ENCODE measurements at places on chromosomes 5 and 9.

DNA sequence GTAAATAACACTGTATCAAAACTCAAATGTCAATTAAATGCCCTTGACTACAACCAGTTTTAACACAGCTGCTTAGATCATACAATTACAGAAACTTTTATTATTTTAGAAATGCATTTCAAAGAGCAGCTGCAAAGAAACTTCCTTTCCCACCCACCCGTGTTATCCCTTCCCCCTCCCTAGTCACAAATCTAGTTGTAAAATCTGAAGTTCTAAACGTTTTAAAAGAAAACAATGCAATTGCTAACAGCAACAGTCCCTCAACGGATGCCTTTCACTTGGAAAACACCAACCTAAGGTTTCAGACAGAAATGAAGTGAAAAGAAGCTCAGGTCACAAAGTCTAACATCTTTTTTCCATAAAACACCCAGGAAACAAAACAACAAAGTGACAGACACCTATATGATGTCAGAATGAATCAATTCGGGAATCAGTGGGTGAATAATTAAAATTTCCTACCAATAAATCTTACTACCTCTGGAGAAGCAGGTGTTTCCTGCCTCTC is 100.3 kb downstream of the FBXW11 start:
- DNase-seq, result no peak

DNA sequence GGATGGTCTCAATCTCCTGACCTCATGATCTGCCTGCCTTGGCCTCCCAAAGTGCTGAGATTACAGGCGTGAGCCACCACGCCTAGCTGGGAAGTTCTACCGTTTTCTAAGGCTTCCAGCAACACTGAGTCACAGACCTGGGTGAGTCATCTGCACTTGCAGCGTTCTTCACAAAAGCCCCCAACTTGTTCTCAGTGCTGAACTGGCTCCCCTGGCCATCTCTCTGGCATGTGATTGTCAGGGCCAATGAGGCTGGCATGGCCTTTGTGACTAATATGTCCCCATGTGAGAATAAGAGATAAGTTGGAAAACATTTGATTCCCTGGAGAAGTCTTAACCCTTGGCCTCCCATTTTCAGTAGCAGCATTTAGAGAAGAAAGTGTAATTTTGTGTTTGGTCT is 124.4 kb downstream of the WDR41 start:
- no peak for DNase-seq

GRCh38 chr5:132758451-132758850 is 11.2 kb downstream of the CCNI2 start:
- DNase-seq, result no peak

GRCh38 chr9:123211081-123211480 is 57.3 kb downstream of the STRBP start:
- DNase-seq, result no peak

- no peak for DNase-seq
Observed at GRCh38 chr9:98532147-98532546, 176.6 kb downstream of the GABBR2 start.

DNA sequence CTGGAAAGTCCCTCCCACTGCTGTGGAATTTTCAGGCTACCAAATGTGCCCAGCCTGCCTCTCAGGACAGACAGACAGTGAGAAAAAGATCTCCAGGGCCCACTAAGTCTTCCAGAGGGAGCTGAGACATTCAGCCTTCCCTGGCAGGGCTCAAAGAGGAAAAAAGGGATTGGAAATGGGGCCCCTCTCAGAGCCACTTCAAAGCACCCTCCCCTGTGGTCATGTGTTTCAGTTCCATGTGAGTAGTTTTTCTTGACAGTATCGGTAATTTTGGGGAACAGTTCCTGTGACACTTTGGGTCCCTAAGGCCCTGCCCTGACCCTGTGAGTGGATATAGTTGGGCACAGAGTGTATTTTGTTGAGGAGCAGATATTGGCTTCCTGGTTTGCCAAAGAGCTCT is 25.0 kb downstream of the LARP1 start:
- DNase-seq, result no peak

- DNase-seq, result no peak
Observed at GRCh38 chr9:2630158-2630557, 8.6 kb downstream of the VLDLR start.

DNA sequence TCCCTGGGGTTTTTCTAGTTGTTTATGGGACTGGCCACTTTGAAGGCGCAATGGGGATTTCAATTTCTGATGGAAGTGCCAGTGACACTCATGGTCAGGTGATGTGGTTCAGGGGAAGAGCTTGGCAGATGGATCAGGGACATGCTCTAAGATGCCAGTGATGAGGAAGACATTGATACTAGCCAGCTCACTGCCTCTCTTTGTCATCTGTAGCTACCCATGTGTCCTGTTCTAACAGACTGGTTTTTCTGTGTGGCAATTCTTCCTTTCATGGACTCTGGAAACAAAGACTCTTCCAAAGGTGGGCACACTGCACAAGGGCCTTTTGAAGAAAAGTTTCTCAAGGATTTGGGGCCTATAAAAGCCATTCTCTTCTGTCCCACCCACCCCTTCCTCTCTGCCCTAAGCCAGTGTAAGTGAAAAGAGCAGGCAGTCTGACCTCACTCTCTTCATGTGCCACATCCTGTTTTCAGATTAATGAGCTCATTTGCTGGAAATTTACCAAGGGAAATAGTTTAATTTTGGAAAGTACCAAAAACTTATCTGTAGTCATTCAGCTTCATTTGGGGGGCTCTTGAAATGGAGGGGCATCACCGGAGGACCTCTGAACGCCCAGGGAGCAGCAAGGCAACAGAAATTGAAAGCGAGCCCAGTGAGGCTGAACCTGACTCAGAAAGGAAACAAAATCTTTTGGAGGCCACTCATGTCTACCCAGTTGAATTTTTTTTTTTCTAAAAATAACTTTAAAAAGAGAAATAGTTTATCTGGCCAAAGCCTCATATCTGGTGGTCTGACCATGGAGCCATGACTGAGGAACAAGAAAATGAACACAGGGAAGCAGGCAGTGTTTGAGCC is 4.9 kb upstream of the TRAF1 start:
- peak; percentile 65 for DNase-seq

- DNase-seq, result no peak
Observed at GRCh38 chr5:56145511-56145910, 87.6 kb downstream of the ANKRD55 start.

DNA sequence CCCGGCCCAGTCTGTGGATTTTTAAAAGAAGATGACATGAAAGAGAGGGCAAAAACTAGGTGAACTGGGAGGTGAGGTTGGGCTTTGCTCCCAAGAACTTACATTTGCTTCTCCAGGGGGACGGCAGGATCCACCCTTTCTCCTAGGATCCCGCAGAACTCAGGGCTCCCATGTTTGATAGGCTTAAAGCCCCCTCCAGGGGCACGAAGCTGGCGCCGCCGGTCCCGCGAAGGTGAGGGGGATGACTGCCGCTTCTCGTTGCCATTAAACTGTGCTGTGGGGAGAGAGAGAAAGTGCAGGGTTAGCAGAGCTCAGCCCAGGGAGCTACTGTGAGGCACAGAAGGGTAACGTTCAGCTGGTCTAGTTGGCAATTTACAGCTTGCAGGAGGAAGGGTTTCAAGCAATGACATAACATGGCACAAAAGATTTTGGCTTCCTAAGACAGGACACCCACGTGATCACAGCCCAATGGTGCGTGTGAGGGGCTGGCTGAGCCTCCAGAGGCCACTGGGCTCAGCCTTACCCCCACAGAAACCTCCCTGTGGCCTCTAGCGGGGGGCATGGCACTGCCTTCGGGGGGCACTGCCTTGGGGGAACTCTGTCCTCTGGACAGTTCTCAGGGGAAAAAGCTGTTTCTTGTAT is 52.0 kb upstream of the SLC25A51 start:
- DNase-seq, result no peak

- DNase-seq, result no peak
Observed at GRCh38 chr5:143537056-143537455, 133.6 kb upstream of the NR3C1 start.

DNA sequence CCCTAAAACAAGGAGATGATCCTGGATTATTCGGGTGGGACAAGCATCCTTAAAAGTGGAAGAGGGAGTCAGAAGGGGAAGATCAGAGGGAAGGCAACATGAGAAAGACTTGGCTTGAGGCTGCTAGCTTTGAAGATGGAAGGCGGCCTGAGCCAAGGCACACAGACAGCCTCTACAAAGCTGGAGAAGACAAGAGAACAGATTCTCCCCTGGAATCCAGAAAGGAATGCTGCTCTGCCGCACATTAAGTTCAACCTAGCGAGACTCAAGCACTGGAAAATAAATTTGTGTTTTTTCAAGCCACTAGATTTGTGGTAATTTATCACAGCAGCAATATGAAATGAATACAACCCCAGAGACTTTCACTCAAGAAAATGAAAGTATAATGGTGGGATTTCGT is 17.9 kb downstream of the SLC36A3 start:
- DNase-seq, result no peak

GRCh38 chr9:22373636-22374035 is 73.0 kb upstream of the DMRTA1 start:
- DNase-seq, result no peak

DNA sequence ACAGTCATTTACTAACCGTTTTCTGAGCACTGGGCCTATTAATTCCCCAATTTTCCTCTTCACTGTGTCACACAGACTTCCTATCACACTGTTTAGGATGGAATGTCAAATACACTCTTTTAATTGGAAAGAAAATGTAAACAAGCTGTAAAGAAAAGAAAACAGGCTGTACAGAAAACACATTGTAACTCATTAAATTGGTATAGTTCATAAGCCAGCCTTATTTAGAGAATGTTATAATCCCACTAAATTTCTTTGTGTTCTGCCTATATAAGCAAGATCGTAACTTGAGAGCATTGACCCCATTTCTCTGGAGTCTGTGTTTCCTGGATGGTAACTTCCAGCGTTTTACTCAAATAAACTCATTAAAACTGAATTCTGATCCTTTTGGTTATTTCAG is 46.5 kb downstream of the TARS1 start:
- DNase-seq, result no peak

DNA sequence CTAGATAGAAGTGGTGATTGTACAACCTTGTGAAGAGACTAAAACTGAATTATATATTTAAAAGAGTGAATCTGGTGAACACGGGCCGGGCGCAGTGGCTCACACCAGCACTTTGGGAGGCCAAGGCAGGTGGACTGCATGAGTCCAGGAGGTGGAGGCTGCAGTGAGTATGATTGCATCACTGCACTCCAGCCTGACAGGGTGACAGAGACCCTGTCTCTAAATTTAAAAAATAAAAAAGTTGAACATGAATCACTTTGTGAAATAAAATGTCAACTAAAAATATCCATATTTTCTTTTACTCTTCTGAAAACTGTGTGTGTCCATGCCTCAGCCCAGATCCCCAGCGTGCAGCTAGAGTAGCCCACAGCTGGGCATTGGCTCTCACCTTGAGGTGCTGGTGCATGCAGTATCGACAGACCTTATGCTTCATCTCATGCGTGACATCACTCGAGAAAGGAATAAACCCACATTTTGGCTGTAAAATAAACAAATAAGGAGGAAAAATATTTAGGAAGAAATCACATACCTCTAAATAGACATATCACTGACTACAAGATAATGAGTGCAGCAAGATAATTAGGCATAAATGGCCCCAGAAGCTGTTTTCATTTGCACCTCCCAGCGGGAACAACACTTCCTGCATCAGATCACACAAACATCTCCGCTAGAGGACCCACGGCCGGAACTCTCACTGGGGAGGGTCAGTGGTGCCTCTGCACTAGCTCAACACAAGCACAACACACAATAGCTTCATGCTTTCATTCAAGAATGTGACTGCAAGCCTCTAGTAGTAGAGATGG is 22.1 kb downstream of the IPPK start:
- DNase-seq, result no peak

DNA sequence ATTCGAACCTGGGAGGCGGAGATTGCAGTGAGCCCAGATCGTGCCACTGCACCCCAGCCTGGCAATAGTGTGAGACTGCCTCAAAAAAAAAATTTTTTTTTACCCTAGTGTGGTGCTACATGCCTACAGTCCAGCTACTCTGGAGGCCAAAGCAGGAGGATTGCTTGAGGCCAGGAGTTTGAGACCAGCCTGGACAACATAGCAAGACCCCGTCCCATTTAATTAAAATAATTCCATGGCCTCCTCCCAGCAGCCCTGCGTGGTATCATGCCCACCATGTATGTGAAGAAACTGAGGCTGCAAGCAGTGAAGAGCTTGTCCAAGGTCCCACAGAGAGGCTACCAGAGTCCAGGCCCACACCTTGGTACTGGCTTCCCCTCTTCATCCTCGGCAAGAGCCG is 19.4 kb upstream of the PHYHD1 start:
- no peak for DNase-seq

DNA sequence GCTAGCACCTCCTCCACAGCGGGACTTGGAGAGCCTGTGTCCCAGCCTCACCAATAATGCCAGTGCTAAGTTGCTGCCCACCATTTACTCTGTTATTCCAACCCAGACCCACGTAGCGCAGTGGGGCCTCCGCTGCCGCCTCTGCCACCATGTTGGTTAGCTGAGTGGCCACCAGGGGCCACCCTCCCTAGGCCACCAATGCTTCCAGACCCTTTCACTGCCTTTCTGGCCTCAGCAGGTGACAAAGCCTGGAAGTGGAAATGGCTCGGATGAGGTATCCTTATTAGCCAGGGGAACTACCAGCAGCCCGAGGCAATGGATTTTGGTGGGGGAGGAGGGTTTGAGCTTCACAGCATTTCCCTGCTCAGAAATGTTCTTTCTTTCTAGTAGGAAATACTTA is 110.1 kb downstream of the OSTF1 start:
- no peak for DNase-seq

DNA sequence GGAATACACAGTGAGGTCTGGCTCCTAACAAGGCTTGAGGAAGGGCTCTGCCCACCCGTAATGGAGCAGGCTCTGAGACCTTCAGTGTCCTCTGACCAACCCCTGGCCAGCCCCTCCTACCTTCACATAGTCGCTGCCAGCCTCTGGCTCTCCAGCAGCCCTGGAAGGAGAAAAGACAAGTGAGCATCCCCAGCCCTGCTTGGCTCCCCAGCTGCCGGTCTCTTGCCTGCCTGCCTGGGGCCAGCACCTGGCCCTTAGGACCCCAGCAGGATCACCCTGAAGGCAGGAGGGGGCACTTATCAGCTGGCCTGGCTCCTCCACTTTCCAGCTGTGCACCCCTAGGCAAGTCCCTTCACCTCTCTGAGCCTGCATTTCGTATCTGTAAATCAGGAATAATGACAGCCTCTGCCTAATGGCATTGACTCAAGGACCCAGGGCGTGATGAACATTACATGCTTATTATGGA is 16.9 kb downstream of the SH2D3C start:
- no peak for DNase-seq

DNA sequence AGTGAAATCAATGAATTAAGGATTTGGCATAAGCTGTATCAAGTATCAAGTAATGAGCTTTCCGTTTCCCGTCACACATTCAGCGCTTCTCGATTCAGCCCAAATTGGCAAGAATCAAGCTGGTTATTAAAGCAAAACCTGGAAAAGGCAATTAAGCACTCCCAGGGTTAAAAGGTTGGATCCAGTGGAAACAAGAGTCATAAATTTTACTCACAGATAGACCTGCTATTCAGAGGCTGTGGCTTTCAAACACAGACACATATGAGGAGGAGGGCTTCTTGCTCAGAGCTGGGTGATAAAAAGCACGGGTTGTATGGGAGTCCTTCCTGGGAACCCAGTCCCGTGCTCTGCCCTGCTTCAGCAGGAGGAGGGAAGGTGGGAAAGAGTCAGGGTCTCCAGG is 112.3 kb upstream of the CXCL14 start:
- DNase-seq, result no peak

Measured in stimulated activated CD8-positive, alpha-beta memory T cell treated with anti-CD3 and anti-CD28 coated beads, Interleukin-15, amount 100 ng/mL, for 48 hours (primary cell).